ENCODE measurements at places on chromosomes 6 and 20. TPM values are rescaled to one million over a fixed set of nuclear protein-coding genes. Genes with fewer than 3 reads are reported as not detected.
A peak's percentile ranks its signal among the peaks of the same experiment; 100 is the strongest.

DNA sequence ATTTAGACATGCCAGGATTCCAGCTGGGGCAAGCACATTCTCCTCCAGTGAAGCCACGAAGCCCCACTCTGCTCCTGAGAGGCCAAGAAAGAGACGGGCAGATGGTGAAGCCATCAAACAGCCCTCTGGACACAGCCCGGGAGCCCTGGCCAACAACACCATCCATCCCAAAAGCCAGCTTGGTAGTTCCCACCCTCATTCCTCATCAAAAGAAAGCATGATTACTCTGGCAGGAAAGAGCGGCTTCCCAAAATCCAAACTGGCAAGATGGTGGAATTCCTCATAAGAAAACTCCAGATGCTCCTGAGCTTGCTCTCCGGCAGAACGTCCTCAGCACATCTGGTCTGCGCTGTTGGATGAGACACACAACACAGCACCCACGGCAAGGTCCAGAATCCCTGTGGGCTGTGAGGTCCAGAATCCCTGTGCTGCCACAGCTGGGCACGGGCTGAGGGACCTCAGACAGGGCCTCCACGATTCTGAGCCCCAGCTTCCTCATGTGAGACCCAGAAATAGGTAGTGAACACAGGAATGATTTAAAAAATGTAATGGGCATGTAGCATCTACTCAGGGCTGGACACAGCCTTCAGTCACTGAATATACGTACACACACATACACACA lies 52.6 kb downstream of the THBS2 start:
- DNase-seq, result no peak

DNA sequence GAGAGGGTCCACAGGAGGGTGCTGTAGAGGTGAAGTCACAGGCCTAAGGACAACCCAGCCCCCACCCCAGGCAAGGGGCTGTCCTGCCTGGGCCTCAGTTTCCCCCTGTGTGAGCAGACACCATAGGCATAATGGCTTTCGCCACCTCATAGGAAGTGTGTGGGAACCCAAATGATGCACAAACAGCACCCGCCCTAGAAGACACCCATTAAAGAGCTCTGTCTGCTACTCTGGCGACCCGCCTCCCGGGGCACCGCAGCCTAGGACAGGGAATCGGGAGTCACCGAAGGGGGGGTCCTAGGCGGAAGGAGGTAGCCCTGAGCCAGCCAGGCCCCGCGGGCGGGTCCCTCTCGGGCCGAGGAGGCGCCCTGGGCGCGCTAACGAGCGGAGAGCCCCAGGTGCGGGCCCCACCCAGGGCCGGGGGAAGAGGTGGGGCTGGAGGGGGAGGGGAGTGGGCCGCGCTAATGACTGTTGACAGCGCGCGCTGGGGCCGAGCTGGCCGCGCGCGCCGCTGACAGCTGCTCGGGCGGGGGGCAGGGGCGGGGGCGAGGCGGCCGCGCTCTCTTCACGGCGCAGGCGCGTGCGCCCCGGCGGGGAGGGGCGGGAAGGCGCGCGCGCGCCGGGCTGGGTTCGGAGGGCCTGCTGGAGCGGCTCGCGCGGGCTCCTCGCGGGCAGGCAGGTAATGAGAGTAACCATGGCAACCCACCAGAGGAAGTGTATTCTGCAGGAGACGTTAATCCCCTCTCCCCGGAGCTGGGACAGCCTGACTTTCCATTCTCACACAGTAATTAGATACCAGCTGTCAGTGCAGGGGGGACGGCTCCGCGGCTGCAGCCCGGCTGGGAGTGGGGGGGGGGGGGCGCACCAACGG lies 48.9 kb downstream of the NOL4L start:
- DNase-seq, result peak; percentile 89

Gene MUC22
- total RNA-seq, result not detected

Gene ADAM33
- total RNA-seq, result 3.5 TPM

Gene LGSN
- not detected for total RNA-seq
